ENCODE measurements at places on chromosomes 3 and 15.

DNA sequence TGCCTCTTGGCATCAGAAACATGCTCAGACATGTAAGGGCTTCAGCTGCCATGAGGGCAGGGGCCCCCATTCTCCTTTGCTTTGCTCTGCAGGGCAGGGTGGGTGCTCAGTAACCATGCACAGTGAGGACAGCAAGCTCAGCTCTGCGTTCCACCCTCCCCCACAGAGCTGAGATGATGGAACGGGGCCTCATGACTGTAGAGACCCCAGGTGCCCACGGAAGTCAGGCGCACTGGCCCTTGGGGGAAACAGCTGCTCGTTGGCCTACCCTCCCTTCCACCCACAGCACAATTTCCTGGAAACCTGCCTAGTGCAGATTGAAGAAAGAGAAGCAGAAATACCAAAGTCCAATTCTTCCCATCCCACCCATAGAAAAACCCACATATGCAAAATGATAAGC lies 10.5 kb downstream of the CTXND1 start:
- no peak for DNase-seq

DNA sequence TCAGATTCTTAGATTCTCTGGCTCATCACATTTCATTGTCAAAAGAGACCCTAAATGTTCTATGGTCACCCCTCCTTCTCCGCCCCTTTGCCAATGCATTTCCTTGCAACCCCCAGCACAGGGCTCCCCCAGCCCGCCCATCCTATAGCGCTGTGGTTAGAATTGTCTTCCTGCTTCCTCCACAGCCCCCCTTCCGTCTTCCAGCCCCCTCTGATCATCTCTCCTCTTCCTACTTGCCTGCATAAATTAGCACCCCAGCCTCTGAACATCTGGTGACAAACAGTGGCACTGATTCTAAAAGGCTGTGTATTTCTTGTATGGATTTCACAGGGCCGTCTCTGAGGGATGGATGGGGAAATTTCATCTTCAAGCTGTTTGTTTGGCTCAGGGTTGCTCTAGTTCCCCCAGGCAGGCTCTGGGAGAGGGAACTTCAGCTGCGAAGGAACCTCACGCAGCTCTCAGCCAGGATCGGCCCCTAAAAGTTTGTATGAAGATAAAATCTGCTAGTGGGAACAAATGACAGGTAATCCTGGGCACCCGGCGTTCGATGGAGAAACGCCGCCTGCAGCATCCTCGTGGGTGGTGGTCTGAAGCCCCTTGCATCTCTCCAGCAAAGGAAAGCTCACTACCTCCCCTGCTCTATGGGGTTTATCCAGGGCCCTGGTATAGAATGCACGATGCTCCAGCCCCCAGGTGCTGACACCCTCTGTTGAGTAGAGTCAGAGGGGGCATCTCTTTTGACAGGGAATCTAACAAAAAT lies 83.0 kb downstream of the WNT7A start:
- DNase-seq = no peak

DNA sequence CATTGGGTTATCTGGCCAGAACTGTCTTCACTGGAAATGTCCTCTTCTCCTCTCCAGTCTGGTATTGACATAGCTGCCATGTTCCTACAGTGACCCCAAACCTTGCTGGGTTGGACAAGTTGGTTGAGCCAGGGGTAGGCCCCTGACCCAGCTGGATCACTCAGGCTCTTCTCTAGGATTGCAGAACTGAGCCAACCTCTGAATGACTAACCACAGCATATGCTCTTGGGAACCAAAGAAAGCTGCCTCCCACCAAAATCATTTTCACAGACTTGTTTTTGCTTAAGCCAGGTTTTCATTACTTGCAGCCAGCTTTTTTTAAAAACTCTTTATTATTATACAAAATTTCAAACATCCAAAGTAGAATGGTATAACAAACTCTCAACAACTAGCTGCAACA lies 41.4 kb downstream of the FSIP1 start:
- no peak for DNase-seq

DNA sequence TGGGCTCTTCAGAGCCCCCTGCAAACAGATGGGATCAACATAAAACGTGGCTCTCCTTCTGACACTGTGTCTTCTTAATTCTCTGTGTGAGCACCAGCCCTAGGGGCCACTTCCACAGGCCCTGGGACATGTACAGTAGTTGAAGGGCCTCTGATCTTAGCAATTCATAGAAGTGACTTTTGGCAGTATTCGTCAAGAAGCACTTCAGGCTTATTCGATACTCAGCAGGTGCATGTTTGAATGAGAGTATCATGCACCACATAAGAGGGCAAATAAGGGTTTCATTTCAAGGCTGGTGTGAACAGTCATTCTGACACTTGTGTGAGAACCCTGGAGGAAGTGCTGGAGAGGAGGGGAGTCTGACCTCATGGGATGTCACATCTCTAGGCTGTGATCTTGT lies 113.9 kb downstream of the GABRG3 start:
- DNase-seq = no peak

DNA sequence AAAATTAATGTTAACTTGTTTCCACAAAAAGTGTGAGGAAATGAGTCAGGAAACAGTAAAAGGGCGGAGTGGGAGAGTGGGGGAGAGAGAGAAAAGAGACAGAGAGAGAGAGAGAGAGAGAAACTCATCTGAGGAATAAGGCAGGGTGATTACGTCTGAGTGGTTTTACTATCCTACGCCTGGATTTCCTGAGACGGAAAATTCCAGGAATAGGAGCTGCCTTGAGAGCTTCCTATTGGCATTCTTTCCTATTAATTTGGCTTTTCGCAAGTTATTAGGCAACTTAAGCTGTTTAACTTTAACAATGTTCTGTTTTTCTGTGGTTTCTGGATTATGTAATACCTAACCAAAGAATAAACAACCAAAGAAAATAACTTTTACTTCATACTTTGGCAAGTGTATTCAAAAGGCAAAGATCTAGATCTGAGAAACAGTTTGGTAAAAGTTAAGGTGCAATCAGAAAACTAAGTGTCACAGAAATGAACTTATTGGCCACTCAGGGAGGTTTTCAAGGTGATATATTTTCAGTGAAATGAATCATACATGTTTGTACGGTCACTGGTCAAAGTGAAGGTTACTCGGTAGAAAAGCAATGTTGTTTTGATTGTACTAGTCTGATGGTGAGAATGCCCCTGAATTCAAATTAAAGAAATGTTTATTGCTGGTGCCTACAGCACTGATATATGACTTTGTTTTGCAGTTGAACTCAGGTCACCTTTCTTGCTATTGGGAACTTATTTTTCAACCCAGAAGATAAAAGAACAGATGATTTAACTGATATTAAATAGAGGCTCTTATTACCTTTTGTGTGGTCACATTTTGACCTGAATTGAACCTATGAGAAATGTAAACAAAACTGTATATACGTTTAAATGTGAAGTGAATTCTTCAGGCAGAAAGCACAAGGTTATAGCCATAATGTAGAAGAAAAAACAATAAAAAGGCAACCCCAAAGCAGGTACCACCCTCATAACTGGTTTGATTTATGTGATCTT lies 39.9 kb upstream of the TNFSF10 start:
- DNase-seq = no peak

- no peak for DNase-seq
These were observed 432.2 kb upstream of the TPM1 start for GRCh38 chr15:62610265-62610869.

DNA sequence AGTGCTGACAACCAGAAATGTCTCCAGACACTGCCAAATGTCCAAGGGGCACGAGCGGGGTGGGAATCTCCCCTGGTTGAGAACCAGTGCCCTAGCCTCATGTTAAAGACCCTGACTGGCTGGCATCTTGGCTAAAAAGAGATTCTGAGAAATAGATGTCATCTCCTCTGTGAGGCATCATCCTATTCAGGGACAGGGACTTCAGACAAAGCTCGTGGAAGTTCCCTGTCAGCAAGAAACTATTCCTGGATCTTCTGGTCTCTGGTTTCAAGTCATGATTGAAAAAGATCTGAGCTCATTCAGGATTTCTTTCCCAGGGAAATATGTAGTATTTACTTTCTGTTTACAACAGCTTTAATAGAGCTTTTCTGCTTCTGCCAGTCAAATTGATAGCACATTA lies 10.8 kb downstream of the WDR5B start:
- DNase-seq = no peak

- no peak for DNase-seq
These were observed 1.5 kb downstream of the ETFA start for GRCh38 chr15:76309601-76310330.

- no peak for DNase-seq
These were observed 13.7 kb downstream of the SEMA5B start for GRCh38 chr3:123013876-123014275.

GRCh38 chr3:38343797-38344594 lies 2.6 kb upstream of the XYLB start:
- no peak for DNase-seq

GRCh38 chr15:80635953-80636352 lies 59.2 kb upstream of the ABHD17C start:
- DNase-seq = no peak

DNA sequence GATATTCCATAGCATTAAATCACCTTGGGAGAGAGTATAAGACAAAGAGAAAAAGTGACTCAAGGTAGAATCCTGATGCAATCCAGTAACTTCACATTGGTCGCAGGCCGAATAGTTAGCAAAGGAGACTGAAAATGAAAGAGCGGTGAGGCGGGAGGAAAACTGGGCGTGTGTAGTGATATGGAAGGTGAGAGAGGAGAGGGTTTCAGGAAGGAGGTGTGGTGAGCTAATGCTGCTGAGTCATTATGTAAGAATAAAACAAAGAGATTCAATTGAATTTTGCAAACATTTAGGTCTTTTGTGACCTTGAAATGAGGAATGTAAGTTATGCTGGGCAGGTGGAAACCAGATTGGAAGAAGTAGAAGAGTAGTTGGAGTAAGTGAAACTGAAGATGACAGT lies 235.3 kb downstream of the C3orf38 start:
- no peak for DNase-seq

DNA sequence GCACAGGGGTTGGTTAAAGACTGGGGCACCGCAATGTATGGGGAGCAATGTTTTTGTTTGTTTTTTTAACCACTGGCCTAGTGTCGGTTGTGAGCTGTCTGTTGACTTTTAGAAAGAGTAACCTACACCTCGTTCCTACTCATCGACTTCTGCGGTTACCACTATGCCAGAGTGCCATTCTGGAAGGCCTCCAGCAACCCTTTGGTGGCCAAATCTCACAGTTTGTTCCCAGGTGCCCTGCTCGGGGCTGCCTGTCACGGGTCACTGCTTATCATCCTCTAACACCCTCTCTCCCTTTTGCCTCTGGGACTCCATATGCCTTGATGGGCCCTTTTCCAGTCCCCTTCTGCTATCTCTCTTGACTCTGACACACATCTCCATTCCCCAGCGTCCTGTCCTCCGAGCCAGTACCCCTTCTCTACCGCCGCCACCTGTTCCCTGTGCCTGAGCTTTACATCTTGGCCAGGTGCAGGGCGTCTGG lies 290.4 kb upstream of the C2CD4B start:
- no peak for DNase-seq

GRCh38 chr3:194984066-194984465 lies 286.9 kb downstream of the XXYLT1 start:
- no peak for DNase-seq

DNA sequence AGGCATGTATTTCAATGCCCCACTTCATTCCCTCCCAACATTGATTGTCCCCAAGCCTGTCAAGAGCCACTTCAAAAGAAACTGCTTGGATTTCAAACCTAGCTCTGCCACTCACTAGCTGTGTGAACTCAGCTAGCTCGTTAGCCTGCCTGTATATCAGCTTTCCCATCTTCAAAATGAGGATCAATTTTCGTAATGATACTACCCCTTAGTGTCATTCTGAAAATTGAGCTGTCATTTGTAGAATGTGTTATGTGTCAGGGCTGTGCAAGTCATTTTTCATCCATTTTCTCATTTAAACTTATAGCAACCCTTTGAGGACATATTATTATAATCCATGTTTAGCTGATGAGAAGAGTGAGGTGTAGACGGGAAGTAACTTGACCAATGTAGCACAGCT lies 88.6 kb downstream of the TRIM42 start:
- DNase-seq = no peak

DNA sequence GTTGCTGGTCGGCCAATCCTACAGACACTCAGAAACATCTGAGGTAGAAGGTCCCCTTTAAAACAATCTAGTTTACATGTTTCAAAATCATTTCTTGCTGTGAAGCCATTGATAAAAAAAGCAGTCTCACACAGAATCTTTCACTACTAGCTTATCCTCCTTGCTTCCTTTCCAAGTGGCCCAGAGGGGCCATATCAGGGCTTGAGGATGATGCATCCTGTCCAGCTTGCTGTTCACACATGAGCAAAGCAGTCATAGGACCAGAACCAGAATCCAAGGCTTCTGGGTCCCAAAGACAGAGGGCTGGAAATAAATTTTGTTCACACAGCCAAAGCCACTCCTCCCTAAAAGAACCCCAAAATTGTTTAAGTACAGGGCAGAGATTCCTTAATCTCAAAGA lies 9.2 kb upstream of the LYZL4 start:
- no peak for DNase-seq

DNA sequence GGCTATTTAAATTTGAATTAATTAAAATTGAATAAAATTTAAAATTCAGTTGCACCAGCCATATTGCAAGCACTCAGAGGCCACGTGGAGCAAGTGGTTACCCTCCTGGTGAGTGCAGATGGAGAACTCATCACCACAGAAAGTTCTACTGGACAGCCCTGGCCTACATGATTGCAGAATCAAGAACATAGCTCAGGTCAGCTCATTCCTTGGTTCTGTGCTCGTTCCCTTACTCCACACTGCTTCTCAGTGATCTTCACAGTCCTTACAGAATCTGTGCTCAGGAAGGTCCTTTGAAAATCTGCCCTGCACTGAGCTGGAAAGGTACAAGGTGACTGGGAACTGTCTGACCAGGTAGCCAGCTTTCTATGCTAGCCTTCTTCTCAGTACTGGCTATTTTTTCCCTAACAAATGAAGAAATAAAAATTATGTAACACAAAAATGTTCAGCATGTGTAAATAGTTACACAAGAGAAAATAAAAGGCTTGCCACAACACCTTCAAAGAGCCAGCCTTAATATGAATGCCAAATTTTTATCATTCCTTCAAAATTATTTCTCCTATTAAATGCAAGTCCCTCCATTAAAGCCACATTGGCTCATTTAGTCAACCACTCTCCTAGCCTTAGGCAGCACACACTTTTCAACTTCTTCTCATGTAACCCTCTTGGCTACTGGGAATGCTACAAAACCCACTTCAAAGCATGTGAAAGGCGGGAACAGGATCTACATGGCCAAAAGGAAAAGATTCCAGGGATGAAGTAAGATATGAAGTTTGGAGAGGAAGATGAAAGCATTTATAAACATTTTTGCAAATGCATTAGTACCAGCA lies 326.4 kb upstream of the WNT5A start:
- no peak for DNase-seq

DNA sequence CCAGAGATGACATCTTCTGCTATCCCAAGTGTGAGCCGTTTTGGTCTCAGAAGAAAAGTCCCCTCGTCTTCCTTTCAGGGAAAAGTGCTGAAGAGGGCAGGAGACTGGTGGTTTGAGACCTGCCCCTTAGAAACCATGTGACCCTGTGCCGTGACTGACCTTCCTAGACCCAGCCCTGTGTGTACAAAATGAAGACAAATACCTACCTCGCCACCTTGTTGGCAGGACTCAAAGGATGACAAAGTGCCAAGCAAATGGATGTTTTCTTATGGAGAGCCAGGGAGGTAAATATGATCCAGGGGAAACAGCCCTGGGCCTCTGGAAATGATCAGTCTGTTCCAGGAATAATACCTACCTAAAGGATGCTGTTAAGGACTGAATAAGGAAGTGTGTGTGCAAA lies 41.3 kb downstream of the FAM174B start:
- DNase-seq = no peak
